Caki2 (cell line): ENCODE measurements at places on chromosomes 7 and 10. TPM values are rescaled to one million over a fixed set of nuclear protein-coding genes. Genes with fewer than 3 reads are reported as not detected.

NEUROG3 gene
- total RNA-seq, result not detected in 2 replicates

TMEM26 gene
- total RNA-seq, result not detected in 2 replicates

RHOBTB1 gene
- total RNA-seq, result 23.6 and 26.7 TPM in 2 replicates

UTF1 gene
- not detected in 2 replicates for total RNA-seq

SLC18A3 gene
- total RNA-seq, result not detected in 2 replicates

CPXM2 gene
- not detected in 2 replicates for total RNA-seq

NME8 gene
- not detected in 2 replicates for total RNA-seq

EXOC4 gene
- 30.3 and 65.1 TPM in 2 replicates for total RNA-seq

CCDC136 gene
- total RNA-seq, result 2.7 and 5.2 TPM in 2 replicates

CYP3A7 gene
- not detected in 2 replicates for total RNA-seq

FIS1 gene
- total RNA-seq, result 130 and 156 TPM in 2 replicates

LIPN gene
- total RNA-seq, result not detected in 2 replicates

MYOF gene
- 67.0 and 83.1 TPM in 2 replicates for total RNA-seq

PLAC9 gene
- not detected in 2 replicates for total RNA-seq

STARD3NL gene
- total RNA-seq, result 85.9 and 120 TPM in 2 replicates
